ENCODE measurements at places on chromosomes 2 and 18.

GRCh38 chr2:102083393-102083703 lies 59.2 kb upstream of the IL1R1 start:
- no peak for DNase-seq

DNA sequence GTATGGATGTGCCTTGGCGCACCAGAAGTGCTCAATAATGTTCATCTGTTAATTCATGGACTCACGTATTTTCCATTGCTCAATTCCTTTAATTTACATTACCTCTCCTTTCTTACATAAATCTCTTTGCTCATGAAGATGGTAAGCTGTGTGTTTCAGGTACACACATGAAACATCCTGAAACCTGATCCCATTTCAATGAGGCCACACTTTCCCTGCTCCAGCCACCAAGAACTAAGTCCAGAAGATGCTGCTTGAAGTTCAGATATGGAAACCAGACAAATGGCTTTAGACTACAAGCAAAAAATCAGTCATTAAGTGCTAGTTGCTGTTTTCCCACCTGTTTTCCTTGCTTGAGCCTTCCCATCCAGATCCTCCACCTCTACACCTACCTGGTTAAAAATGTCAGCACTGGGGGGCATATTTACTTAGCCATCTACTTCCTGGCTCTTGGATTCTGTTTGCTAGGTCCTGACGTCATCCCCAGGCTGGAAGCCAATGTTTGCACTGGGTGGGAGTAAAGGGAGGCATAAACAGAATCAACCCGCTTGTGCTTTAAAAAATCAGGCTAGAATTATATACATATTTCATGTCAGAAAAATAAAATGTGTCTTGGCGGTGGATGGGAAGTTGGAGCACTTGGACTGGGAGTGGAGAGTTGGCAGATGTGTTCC lies 309.7 kb downstream of the OSR1 start:
- no peak for DNase-seq

DNA sequence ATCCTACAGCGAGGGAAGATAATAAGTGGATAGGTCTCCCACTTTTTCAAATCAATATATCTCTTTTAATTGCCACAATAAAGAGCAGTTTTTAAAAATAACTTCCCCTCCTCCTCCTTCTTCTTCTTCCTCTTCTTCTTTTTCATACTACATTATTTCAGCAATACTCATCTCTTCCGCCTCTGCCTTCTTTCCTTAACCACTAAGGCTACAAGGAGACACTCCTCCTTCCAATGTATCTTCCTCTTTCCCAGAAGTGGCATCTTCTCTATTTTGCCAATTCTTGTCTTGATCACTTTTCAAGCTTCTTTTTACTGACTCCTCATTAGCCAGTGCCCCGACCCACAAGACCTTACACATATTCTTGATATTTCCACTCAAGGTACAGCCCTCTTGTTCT lies 546.6 kb upstream of the CHAC2 start:
- DNase-seq, result no peak

DNA sequence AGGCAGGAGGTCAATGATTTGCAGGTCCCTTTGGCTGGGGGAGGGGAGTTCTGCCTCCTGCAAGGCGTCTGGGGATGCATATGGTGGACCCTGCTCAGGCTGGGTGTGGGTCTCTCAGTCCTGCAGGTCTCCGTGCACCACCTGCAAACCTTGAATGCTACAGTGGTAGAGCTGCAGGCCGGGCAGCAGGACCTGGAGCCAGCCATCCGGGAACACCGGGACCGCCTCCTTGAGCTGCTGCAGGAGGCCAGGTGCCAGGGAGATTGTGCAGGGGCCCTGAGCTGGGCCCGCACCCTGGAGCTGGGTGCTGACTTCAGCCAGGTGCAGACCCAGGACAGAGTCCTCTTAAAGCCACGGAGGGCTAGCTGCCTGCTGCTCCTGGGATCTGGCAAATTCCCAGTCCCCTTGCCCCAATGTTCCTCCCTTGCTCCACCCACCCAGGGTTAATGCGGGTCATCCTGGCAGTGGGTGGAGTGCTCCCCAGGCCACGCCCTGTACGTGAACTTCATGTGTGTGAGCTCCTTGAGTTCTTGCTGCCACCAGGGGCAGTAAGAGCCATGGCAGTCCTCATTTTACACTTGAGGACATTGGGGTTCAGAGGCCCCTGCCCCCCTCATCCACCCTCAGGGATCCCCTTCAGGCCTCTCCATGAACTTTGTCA lies 3.1 kb downstream of the PROM2 start:
- no peak for DNase-seq

- DNase-seq, result no peak
Measured at GRCh38 chr2:214436470-214436869, 25.6 kb downstream of the VWC2L start.

Data from stimulated activated CD4-positive, alpha-beta T cell treated with anti-CD3 and anti-CD28 coated beads, Interleukin-12 subunit alpha, Interleukin-12 subunit beta, amount 100 ng/mL, for 24 hours (primary cell).